ENCODE measurements at places on chromosomes 5 and 9.
A peak's percentile ranks its signal among the peaks of the same experiment; 100 is the strongest.

DNA sequence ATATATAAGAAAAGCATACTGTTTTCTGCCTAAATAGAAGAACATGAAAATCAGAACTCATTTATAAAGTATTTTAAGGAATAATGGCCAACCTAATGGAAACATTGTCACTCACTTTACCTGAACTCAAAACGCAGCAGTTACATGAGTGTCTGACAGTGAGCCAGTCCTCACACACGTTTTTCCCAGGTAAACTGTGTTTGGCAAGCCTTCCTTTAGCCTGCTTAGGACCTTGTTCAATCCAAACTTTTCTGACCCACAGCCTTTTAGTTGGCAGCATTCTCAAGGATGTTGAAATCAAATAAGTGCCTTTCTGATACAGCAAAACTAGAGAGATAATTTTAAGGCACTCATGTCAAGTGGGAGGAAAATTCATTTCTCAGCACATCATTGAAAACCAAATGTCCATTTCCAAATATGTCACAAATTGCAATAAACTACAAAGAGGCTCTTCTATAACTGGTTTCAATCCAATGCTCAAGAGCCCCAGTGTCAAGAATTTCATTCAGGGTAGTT lies 83.5 kb upstream of the SPDL1 start:
- no peak for DNase-seq

DNA sequence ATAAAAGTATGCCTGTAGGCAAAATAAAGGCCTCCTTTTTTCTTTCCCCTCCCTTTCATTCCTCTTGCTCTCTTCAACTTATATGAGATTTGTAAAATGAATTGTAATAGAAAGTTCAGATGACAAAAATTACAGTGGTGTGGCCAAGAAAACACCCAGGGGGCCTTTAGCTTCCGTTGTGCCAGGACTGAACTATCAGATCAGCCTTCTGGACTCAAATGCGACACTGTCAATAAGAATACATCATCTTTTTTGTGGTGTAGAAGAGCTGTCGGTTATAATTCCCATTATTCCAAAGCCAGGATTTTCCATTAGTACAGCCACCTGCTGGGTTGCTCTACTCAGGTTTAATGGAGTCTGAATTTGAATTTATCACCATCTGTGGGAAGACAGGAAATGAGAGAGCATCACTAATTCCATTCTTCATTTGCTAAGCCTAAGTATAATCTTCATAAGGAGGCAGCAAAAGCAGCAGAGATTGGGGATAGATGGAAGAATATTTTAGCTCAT lies 443.4 kb downstream of the ANXA1 start:
- no peak for DNase-seq

DNA sequence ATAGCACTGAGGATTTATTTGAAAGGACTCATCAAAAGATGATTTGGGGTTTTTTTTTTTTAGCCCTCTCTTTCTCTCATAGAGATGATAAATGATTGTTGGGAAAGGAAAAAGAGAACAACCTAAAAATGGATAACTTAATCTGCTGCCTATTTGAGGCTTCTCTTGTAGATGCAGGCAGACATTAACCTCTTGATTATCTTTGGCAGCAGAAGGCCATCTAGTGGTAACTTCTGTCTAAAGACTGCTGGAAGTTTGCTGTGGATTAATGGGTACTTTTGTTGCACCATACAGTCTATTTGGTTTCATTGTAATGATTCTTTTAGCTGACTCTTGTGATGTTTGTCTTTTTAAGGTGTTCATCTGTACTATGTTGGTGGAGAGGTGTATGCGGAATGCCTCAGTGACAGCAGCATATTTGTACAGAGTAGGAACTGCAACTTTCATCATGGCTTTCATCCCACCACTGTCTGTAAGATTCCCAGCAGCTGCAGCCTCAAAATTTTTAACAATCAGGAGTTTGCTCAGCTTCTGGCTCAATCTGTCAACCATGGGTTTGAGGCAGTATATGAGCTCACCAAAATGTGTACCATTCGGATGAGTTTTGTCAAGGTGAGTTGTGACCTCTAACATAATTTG lies 18.8 kb downstream of the SMIM32 start:
- DNase-seq: peak; percentile 52

- no peak for DNase-seq
These were observed 48.9 kb downstream of the AHRR start for GRCh38 chr5:370311-370958.

GRCh38 chr5:148443998-148444397 lies 60.2 kb downstream of the FBXO38 start:
- peak; percentile 41 for DNase-seq

GRCh38 chr9:136389396-136389795 lies 10.6 kb downstream of the SNAPC4 start:
- DNase-seq: no peak

DNA sequence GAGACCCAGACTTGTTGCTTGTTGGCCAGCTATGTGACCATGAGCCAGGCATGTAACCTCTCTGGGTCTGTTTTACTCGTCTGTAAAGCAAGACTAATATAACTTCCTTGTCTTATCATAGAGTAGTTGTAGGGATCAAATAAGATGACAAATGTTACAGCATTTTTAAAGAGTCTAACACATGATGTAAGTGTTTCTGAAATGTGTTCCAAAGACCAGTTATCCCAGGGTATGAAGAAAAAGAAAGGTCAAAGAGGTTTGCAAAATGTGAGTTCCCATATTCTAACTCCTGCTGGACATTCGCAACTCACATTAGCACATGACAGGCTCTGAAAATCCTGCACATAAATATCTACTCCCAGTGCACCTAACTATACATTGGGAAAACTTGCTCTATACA lies 28.5 kb upstream of the MATR3 start:
- DNase-seq: no peak

DNA sequence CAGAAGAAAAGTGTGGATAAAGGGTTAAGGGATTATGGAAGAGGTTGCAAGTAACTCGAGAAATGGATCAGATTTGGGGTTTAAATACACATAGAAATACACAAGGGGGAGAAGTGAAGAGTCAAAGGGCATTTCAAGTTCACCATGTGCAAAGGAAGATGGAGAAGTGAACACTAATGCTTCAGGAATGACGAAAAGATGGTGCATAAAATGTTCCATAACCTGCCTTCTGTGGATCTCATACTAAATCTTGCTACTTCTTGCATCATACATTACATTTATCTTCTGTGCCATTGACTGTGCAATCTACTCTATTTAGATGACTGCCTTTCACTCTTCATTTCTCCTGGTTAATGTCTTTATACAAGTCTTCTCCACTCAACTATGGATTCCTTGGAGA lies 5.7 kb upstream of the SMC2 start:
- DNase-seq: no peak

- DNase-seq: no peak
These were observed 27.1 kb downstream of the CEP72 start for GRCh38 chr5:639253-639530.

DNA sequence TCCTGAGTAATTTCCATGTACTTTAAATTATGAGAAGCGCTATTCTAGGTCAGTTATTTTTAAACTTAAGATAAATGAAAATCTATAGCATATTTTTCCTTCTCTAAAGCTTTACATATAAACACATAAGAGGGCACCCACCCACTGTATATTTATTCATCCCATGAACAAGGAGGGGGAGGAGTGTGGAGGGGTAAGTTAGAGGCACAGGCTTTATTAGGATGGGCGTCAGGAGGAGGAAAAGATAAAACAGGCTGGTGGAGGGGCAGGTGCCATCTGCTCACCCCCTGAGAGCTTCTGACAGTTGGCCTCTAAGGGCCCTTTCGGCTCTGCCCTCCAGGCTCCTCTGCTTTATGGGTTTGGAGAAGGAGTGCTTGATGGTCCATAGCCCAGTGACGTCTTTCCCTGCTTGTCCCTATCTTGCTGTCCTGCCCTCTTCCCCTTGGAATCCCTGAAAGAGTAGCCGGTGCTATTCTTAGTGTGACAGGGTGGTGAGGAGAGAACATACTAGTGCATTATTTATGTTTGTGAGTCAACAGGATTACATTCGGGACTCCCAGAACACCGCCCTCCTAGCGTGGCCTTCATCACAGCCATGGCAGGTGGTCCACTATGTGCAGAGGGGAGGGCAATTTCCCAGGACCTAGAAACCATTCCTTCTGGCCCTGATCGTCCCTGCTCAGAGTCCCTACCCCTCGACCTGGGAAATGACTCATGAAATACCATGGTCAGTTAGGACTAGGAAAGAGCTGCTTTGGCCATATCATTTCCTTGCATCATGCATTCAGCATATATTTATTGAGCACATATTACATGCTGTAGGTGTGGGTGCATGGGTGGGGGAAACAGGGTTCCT lies 7.9 kb upstream of the SYNPO start:
- no peak for DNase-seq

DNA sequence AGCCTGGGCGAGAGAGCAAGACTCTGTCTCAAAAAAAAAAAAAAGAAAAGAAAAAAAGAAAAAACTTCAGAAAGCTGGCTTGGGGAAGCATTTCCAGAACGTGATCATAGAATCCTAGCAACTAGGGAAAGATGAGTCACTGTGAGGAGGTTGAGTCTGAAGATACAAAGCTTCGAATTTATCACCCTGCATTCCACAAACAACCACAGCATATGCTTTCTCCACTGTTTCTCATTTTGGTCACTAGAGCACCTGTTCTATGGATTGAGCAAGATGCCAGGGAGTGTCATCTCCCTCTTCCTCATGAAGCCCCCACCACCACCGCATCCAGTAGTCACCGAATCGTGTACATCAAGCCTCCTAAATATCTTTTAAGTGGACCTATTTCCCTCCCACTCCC lies 37.9 kb downstream of the SEMA5A start:
- DNase-seq: no peak

GRCh38 chr9:98964911-98965336 lies 21.2 kb downstream of the COL15A1 start:
- no peak for DNase-seq

DNA sequence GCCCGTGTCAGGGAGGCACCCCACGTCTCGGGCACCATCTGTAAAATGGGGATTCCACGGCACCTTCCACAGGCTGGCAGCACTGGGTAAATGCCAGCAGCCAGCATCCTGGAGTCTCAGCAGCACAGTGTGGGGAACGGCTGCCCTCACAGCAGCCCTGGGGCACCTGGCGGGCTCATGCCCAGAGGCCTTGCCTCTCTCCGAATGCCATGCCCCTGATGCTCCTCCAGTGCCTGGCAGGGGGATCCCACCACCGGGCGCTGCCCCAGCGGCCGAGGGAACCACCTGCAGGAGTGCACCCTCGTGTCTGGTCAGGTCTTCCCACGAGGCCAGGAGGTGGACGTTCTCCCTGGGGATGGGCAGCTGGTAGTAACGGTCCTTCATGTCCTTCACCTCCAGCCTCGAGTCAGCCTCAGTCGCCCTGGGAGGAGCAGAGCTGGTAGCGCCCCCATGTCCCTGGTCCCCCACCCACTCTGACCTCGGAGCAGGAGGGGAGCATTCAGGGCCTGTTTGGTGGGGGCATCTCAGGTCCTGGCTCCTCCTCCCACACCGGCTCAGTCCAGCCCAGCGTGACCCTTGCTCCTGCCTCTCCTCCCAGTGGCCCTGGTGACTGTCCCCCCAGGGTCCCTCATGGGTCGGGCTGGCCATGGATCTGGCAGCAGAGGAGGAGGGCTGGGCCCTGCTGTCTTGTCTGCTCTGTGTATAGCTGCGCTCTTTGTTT lies 49.9 kb upstream of the NRARP start:
- DNase-seq: no peak

DNA sequence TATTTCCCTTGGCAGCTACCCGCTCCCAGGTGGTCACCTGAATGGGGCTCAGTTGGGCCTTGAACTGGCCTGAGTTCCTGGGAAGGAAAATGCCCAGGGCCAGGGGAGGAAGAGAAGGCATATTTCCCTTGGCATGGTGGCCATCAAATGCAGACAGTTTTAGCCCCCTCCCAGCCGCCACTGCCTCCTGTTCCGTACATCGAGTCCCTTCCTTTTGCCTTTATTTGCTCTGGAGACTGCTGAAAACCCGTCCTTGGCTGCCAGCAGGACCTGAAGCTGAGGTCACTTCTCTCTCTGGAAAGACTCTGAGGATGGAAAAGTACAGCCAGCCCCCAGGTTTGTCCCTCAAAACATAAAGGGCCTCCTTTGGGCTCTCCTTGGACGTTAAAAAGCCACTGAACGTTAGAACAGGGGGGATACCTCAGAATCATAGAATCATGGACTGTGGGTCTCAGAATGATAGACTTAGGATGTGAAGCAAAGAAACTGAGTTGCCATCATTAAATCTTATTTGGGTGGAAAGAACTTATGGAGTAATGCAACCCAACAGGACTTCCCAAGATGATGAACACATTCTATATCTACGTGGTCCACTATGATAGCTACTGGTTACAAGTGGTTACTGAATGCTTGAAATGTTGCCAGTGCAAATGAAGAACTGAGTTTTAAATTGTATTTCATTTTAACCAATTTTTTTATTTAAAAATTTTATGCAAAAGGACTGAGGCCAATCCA lies 7.1 kb downstream of the SPARC start:
- no peak for DNase-seq

GRCh38 chr5:137954131-137954879 lies 65.0 kb downstream of the PKD2L2 start:
- DNase-seq: no peak

GRCh38 chr5:134184155-134185135 lies 7.7 kb upstream of the SKP1 start:
- peak; percentile 86 for DNase-seq

DNA sequence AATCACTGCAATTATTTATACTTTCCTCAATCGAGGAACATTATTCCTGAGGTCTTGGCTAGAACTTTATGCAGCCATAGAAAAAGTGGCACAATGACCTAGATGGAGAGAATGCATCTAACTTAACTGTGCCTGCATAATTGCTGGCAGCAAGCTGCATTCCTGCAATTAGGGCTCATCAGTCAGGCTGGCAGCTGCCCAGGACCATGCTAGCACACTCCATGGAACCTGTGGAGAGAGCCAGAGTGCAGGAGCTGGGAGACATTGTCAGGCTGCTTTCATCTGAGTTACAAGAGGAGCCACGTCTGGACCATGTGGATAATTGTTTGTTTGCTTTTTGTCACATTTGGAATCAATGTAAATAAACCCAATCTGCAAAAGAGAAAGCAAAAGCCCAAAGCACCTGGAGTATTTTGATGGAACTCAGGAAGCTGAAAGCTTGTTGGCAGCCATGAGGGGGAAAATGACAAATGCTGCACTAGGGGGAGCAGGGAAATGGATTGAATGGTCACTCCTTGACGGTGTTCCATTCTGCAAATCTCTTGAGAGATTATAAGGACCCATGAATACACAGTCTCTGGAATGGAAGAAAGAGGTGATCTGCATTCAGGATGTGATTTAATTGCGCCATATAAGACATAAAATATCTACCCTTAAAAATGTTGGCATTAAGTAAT lies 839.9 kb downstream of the MAT2B start:
- DNase-seq: no peak

GRCh38 chr9:34575862-34576596 lies 13.5 kb downstream of the CNTFR start:
- DNase-seq: no peak

- DNase-seq: no peak
These were observed 181.3 kb upstream of the DMRT1 start for GRCh38 chr9:660227-660626.

- DNase-seq: no peak
These were observed 17.2 kb upstream of the AFAP1L1 start for GRCh38 chr5:149254506-149254905.

- DNase-seq: no peak
These were observed 61.6 kb upstream of the C9orf72 start for GRCh38 chr9:27634879-27635278.
